ENCODE measurements at places on chromosomes 2 and 18. TPM values are rescaled to one million over a fixed set of nuclear protein-coding genes. Genes with fewer than 3 reads are reported as not detected.

- no peak for DNase-seq
These were observed 219.2 kb upstream of the UBE2E3 start for GRCh38 chr2:180761224-180761623.

- no peak for DNase-seq
These were observed 286.5 kb downstream of the MTX2 start for GRCh38 chr2:176555781-176556180.

DNA sequence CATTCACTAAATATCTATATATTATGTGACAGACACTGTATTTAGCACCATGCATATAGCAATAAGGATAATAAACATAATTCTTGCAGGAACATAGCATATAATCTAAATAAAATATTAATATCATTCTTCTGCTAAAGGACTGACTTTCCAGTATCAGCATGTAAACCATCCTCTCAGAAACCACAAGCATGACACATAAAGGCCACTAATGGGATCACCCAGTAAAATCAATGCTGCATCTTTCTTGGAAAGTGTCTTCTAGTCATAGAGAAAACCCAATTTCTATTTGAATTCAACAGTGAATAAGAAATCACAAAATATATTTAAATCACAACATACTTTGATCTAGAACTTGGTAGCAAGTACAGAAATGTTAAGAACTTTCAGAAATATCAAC is 5.8 kb upstream of the LRP1B start:
- no peak for DNase-seq

DNA sequence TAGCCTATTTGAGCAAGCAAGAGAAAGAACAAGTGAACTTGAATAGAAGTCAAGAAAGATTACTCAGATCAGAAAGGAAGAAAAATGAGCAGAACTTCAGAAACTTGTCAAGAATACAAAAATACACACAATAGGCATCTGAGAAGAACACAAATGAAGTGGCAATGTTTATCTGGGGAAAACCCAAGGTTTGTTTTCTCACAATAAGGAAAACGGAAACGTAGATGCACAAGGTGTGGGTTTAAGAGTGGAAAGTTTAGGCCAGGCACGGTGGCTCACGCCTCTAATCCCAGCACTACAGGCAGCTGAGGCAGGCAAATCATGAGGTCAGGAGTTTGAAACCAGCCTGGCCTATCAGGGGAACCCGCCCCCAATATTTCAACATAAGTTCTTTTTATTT is 159.5 kb upstream of the GYPC start:
- no peak for DNase-seq

GRCh38 chr2:144675731-144676130 is 155.8 kb upstream of the ZEB2 start:
- no peak for DNase-seq

GRCh38 chr18:8177330-8178016 is 431.8 kb upstream of the RAB12 start:
- no peak for DNase-seq

DNA sequence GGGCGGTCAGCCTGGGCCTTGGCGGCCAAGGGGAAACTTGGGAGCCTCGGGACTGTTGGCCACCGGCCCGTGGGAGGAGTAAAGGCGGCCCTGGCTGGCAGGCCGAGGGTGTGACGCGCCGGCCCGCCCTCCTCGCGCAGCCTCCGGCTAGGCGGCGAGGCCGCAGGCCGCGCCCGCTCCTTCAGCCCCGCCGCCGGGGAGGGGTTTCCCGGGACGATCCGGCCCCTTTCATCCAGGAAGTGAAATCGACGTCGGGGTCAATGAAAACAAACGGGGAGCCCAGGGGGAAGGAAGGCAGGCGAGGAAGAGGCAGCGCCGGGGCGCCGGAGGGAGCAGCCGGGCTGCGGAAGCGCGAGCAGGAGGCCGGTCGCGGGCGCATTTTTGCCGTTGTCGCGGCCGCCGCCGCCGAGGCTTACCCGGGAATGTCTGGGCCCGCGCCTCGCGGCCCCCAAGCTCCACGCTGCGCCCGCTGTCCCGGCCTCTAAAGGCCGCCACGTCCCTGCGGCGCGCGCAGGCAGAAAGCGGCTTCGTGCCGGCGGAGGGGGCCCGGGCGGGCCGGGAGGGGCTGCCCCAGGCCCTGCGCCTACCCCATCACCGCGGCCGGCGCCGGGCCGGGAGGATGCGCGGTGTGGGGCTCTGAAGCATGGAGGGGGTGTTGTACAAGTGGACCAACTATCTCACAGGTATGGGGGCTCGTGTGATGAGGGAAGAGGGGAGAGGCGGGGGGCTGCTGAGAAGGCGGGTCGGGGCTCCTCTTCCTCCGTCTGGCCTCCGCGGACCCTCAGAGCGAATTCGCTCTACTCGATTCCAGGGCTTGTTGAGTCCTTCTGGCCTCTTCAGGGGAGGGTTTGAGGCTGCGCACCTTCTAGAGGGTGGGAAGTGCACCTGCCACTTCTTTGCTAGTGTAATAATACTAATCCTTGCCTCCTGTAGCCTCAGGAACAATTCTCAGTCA is at the start of gene PLEKHA3:
Gene PLEKHA3, plus strand, starts transcription at position 231 of the 955 bp plus-strand sequence. Its CDS starts 413 bp downstream, at position 644.
- DNase-seq, result peak; percentile 96

Gene RGPD4
- total RNA-seq, result not detected

DNA sequence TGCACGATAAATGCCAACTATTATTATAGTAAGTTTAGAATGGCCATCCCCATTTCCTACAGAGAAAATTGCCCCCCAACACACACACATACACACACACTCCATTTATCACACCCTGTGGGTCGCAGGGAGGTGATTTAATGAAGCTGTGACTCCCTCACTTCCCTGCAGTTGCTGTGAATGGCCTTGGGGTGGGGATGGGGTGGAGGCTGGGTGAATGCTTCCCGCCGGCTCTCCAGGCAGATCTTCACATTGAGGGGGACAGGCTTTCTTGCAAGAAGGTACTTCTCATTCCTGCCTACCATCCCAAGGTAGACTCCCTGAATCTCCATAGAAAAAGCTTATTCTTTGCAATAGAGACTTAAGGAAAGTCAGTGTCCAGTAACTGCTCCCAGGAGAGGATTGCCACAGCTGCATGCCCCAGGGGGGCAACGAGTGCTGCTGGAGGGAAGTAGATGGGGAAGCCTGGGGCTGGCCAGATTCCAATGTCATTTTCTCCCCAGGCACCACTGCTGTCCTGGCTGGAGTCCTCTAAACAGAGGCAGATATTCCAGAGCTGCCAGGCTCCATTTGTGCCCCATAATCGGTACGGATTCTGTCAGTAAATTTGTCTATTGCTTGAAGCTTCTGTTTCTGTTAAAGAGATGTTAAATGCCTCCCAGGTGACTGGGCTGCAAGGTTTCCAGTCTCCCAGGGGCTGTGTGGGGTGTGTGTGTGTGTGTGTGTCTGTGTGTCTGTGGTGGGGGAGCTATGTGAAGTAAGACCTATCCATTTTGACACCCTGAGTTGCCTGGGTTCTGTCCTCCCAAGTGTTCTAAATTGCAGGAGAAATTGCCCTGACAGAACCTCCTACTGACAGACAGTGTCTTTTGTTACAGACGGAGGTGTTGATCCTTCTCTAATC is 265.5 kb downstream of the SRBD1 start:
- DNase-seq, result no peak

Gene CREG2
- total RNA-seq, result not detected

- no peak for DNase-seq
These were observed 119.0 kb upstream of the ALKAL2 start for GRCh38 chr2:406876-407275.

Gene NEMP2
- total RNA-seq, result 3.6 TPM

Gene RFX8
- total RNA-seq, result not detected

GRCh38 chr18:75376004-75376403 is 51.5 kb downstream of the SMIM21 start:
- DNase-seq, result no peak

GRCh38 chr2:24021122-24021998 is 11.5 kb downstream of the MFSD2B start:
- no peak for DNase-seq

Gene PSTPIP2
- 3.8 TPM for total RNA-seq

Gene LYPD6B
- 3.4 TPM for total RNA-seq

DNA sequence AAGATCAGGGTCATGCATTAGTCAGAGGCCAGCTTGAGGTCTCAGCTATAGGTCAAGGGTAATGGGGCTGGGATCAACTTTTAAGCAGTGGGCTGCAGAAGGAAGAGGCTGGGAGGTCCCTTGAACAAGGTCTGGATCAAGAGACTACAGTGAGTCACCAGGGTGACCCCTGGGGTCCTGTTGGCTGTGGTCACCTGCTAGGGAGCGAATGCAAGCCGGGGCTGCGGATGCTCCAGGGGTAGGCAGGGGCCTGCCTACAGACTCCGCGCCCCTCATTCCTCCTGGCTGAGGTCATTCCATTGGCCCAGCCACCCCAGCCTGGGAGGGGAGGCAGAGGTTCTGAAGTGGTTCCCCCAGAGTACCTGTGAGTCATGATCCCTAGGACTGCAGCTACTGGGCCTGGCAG is 110.4 kb downstream of the CYP26B1 start:
- DNase-seq, result no peak

DNA sequence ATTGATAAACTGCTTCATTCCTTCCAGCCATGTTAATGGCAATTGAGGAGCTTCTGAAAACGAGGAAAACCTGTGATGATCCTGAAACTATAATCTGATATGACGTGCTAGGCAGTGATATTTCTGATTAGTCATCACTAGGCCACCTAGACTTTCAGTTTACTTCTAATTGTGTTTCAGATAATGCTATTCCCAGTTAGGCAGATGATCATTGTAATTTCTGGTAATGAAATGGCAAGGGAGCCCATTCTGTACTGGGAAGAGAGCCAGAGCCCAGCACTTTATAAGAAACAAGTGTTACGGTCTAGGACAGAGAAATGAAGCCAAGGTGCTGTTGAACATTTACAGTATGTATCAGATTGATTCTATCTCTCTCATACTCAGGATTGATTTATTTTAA is 106.2 kb downstream of the CPO start:
- DNase-seq, result no peak

DNA sequence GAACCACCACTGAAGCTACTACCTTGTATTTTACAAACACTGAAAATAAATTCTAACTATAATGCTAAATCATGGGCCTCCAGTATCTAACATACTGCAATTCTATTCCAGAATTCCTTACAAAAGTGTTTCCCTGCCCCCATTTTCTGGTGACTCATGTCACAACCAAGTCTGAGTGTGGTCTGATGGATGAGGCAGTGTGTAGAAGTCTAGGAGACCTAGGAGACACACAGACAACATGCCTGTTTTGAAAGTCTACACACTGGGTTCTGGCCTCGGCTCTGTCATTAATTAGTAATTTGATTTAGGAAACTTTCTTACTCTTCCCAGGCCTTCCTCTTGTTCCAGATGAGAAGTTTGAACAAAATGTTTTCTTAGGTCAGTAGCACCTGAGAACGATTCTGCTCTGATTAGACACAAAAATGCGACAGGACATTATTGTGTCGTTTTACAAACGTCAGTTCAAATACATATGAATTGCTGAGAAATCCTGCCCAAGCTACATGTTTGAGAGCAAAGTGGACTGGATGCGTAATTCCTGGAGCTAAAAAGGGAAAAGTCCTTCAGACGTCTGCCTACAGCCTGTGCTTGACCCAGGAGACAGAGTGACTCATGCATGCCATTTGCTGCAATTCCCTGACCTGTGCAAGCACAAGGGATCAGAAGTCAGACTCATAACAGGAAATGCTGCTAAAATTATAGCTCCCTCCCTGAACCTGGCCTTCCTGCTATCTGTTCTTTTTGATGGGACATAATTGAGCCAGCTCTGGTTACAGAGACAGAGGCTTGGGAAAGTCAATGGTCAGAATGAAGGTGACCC is 494.4 kb downstream of the SOX11 start:
- DNase-seq, result peak; percentile 45

GRCh38 chr2:226796840-226797288 is 2.8 kb downstream of the IRS1 start:
- peak; percentile 35 for DNase-seq

DNA sequence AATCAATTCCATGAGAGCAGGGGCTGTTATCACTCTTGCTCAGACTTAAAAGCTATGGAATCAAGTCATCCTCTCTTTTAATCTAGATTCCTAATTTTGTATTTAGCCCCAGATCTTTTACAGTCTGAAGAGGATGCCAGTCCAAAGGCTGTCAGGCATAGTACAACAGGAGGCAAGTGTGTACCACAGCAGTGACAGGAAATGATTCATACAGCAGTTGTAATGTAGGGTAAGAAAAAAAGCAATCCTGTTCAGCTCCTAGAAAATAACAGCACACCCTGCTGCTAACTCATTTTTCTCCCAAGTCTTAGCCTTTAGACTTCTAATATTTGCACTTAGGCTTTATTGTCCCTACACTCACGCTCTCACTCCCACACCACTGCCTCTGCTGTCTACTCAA is 127.8 kb upstream of the SYT4 start:
- no peak for DNase-seq

GRCh38 chr2:46000660-46001059 is 296.5 kb upstream of the EPAS1 start:
- no peak for DNase-seq

GRCh38 chr2:200354833-200355751 is 48.6 kb downstream of the SPATS2L start:
- DNase-seq, result no peak

DNA sequence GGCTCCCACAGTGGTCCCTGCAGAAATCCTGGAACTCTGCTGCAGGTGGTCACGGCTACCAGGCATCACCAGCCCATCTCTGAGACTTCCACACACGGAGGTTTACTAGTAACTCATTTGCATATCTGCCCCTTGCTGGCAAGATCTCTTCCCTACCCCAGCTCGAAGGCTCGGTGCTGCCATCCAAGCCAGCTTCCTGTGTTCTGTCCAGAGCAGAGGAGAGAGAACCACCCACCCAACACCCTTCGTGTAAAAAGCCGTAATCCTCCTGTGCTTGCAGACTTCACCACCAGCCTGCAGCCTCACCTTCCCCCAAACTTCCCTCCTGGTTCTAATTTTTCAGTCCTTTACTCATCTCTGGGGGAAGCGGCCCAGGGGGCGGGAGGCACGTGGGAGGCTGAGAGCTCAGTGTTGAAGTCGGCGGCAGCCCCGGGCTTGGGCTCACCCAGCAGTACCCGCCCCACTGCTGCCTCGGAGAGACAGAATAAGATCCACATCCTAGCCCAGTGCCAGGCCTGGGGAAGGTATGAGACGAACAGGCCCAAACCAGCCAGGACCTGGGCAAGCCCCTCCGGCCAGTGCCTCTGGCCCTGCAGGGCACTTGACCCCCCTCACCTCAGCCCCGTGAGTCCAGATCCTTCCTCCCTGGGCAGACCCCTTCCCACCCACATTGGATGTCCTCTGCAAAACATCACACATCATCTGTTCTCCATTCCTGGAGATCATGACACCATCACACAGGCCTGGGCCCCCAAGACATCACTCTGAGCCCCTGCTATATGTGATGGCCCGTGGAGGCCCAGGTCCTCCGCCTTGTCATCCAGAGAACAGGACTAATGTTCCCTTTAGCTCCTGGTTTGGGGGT is 145.8 kb upstream of the ID2 start:
- no peak for DNase-seq

- no peak for DNase-seq
These were observed 184.8 kb upstream of the SOX11 start for GRCh38 chr2:5507367-5507766.

Gene GAL3ST2
- total RNA-seq, result 70.2 TPM

Gene EMX1
- total RNA-seq, result 2.0 TPM

Gene NIFK
- total RNA-seq, result 57.7 TPM

Gene MRO
- 0.05 TPM for total RNA-seq

GRCh38 chr18:39453882-39454281 is 1888.3 kb upstream of the CELF4 start:
- DNase-seq, result no peak
